Activated CD4-positive, alpha-beta T cell treated with anti-CD3 and anti-CD28 coated beads, Interleukin-2, amount 50 U/mL, for 4 hours (primary cell): ENCODE measurements at places on chromosomes 6 and 20.

DNA sequence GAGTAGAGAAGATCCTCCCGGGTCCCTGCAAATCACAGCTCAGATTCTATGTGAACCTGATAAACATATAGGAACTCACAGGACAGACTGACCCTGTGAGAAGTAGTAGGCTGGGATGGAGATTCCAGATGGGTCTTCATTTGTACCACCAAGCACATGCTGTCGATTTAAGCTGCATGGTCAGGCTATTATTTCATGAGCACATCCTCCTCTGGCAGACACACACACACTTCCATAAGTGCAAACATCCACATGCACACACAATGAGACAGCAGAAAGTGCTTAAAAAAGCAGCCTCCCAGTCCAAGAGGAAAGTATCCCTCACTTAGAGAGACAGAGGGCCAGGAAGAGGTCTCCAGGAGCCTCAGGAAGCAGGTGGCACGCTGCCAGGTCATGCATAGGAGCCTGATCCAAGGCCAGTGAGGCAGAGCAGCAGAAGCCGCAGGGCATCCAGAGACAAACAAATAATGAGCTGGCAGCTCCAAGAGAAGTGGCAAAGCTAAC is 131.8 kb downstream of the UNC5CL start:
- no peak for DNase-seq

GRCh38 chr20:61477451-61477861 is 225.4 kb downstream of the CDH4 start:
- DNase-seq = no peak

DNA sequence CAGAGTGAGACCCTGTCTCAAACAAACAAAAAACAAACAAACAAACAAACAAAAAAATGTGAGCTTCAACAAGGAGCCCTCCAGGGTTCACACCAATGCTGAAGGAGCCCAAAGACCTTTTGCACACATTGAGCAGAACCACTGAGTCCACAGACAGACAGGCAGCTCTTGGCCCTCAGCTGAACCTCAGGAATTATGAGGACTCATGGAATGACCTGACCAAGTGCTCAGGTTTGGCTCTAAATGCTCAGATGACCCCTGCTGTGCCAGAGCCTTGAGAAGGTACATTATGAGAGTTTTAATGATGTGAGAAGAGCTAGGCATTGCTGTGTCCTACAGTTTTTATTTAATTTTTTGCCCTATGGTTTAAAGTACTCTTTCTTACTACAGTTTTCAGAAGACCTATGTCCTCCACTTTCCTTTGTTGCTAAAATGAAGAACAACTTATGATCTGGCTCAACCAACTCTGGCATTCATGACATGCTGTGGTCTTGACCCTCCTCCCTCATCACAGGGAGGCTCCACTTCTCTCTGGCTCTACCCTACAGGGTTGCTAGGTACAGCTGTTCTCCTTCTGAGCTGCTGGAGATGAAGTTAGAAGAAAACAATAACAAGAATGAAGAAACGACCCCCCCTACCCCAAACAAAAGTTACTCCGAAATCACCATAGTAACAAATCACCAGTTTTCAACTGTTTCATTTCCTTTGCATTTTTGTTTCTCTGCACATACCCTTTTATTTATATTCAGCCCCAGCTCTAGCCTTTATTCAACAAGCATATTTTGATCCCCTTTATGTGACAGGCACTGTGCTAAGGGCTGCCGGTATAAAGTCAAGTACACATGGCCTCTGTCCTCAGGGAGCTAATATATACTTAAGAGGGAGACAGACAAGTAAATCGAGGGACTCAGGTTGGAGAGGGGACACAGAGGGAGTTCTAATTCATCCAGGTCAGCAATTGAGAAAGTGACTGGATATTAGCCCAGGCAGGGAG is 128.7 kb upstream of the TRAF3IP2 start:
- no peak for DNase-seq

- DNase-seq = no peak
These were observed 617.2 kb upstream of the ID4 start for GRCh38 chr6:19219931-19220330.

DNA sequence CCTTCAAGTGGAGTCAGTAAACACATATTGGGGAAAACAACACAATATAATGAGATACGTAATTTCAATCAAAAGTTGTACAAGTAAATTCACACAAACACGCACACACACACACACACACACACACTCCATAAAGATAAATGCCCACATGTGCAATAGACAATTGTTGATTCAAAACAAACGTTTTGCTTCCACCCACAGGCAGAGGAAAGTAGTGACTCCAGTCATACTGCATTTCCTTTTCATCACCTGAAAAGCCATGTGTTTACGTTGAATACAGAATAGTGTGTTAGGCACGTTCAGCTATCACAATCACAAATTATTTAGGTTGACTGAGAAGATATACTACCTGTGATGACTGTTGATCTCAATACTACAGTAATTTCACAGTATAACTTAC is 443.8 kb upstream of the MANEA start:
- DNase-seq = no peak

GRCh38 chr6:96075826-96076225 is 60.1 kb downstream of the FUT9 start:
- DNase-seq = no peak

DNA sequence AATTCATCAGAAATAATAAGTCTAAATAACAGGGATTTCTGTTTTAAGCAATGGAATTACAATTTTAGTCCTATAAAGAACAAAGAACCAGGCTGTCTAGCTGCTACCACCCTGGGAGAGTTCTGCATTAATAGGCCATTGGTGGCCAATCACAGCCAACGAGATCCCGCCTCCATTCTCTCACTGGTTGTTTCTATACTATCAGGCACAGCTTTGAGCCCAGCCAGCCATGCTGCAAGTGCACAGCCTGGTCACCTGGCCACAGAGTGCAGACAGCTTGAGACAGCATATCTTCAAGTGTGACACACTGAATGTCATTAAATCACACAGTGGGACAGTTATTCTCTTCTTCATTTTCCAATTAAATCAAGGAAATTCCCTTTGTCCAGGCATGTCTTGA is 16.1 kb upstream of the RAB22A start:
- no peak for DNase-seq
